ENCODE measurements at places on chromosomes 11 and 22.

DNA sequence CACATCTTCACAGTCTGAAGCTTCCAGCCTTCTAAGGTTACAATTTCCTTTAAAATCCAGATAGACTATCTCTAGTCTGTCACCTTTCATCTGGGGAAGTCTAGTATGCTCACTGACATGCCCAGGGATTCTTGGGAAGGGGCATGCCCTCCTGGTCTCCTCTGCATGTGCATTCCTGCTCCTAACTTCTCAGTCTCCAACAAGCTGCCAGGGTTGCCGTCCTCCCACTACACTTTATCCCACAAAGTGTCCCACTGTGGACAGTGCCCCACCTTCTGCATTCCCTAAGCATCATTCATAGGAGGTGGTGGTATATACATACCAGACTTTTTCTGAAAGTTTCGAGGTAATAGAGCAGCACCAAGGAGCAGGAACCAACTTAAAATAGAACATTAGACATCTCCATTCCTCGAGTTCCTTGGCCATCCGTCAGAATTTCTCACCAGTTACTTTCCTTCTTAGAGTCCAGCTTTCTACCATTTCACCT, 28.7 kb downstream of the EIF3F start:
- DNase-seq, result no peak

DNA sequence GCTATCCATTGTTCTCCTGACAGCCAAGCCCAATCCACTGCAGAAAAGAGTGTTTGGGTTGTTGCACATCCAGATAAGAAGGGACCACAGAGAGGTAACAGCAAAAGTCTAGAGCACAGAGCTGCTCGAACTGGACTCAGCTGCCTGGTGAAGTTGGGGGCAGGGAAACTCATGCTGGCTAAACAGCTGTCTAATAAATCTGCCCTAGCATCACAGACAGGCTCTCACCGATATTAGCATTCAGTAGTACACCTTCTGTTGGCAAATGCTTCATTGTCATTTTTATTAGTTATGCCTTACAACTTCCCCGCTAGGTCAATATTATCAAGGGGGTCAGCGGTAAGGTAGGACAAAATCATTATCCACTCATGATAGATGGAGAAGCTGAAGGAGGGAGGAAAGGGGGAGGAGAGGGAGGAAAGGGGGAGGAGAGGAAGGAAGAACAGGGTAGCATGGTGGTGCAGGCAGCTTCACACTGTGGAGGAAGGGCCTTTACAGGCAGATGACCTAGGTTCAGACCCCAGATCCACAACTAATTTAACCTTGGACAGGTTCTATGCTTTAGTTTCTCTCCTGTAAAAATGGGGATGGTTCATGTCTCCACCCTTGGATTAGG, 102.7 kb downstream of the LARGE1 start:
- DNase-seq, result no peak

GRCh38 chr22:44336962-44337677, 24.4 kb upstream of the SHISAL1 start:
- DNase-seq, result no peak

- no peak for DNase-seq
Measured at GRCh38 chr11:19853016-19853415, 140.4 kb downstream of the NAV2 start.

DNA sequence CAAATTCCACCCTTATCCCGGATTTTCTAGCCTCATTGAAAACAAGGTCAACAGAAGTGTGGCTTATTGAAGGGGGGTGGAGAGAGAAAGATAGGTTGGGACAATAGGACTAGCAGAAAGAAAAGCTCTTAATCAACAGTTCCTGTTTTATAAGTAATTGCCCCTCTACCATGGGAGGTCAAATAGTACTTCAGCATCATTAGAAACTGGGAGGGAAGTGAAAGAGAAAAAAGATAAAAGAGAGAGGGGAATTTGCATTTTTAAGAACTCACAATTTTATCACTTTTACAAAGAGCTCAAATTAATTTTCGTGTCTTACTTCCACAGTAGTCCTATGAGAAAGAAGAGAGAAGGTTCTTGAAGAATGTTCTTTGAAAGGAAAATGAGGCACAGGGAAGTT, 89.2 kb downstream of the AMOTL1 start:
- DNase-seq, result no peak

GRCh38 chr11:1077033-1077416, 2.4 kb downstream of the MUC2 start:
- no peak for DNase-seq

- DNase-seq, result no peak
Measured at GRCh38 chr11:118918128-118918685, 7.5 kb downstream of the BCL9L start.

DNA sequence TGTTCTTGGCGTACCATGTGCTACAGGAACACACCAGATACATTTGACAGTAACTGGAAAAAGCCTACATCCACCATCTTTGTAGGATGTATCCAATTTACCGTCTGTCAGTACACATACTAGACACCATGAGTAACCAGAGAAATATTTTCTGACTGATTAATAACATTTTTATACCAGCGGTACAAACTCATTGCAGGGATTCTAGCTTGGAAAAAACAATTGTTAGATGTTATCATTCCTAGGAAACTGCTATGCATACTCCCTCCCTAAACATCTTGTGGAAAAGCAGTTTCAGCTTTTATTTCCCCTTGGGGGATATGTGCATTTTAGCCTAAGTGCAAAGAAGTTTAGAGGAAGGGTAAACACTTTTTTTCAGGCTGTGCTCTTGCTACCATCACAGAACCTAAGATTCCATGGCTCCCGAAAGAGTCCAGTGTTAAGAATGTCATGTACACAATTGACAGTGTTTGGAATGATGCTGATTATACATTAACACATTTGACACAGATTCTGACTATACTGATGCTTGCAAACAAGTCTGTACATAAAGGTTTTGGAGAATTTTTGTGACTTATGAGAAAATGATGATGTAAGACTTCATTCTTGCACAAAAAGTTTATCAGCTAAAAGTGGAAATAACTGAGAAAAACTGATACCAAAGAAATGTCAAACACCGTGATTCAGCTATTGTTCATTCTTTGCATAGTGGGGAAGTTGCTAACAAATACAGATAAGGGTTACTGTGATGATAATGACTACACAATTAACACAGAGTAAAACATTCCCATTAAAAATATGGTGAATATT, 23.7 kb downstream of the NCF4 start:
- DNase-seq, result no peak

GRCh38 chr22:37057226-37057625, 5.7 kb downstream of the KCTD17 start:
- no peak for DNase-seq

Measured in Panc1 (cell line).